ENCODE measurements at places on chromosomes 5 and 9. TPM values are rescaled to one million over a fixed set of nuclear protein-coding genes. Genes with fewer than 3 reads are reported as not detected.

CDH6 gene
- total RNA-seq = not detected

MCTP1 gene
- total RNA-seq = 33.6 TPM

ARL14EPL gene
- not detected for total RNA-seq

LCN12 gene
- total RNA-seq = not detected

C5orf58 gene
- not detected for total RNA-seq

LRRC19 gene
- not detected for total RNA-seq

LHX3 gene
- not detected for total RNA-seq

PFN3 gene
- total RNA-seq = not detected

FAT2 gene
- not detected for total RNA-seq

CD72 gene
- 4.9 TPM for total RNA-seq

OBP2B gene
- total RNA-seq = not detected

BTNL8 gene
- not detected for total RNA-seq

HAVCR2 gene
- 27.3 TPM for total RNA-seq

PCDHA9 gene
- total RNA-seq = not detected

LRRC14B gene
- not detected for total RNA-seq

ISL1 gene
- not detected for total RNA-seq

ABO gene
- 4.5 TPM for total RNA-seq

GMCL2 gene
- not detected for total RNA-seq

CARD6 gene
- 5.4 TPM for total RNA-seq

BDP1 gene
- 28.1 TPM for total RNA-seq
